Iris pigment epithelial cell (primary cell): ENCODE measurements at places on chromosomes 7 and 10.
A peak's percentile ranks its signal among the peaks of the same experiment; 100 is the strongest.

GRCh38 chr10:110241841-110242240 lies 34.4 kb downstream of the MXI1 start:
- no peak for DNase-seq

- peak; percentile 50 for DNase-seq
Observed at GRCh38 chr7:103573479-103574058, 127.6 kb upstream of the SLC26A5 start.

DNA sequence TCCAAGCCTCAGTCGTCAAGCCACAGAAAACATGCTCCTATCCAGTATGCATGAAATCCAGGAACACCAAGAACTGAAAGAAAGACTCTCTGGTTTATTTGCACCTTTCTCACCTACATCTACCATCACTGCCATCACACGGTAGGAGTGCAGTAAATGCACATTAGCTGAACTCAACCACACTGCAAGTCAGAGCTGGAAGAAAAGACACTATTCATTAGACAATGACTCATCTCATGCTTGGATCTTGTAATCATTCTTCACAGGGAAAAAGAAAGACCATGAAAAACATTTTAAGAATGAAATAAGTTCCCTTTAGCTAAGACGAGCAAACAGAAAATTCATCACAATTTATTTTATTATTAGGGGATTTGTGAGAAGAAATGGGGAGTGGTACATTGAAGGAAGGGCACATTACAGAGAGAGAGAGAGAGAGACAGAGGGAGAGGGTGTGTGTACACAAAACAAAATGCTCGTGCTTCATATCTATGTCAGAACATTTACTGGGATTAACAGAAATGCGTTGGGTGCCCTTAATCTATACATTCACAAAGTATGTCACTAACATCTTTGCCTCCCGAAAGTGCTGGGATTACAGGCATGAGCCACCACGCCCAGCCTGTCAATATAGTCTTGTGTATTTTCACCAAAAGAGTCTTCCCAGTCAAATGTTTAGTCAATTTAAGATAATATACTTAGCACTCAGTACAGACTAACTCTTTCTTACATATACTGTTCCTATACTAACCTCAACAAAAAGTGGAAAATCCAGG lies 324.9 kb downstream of the PARD3 start:
- DNase-seq: peak; percentile 79

GRCh38 chr10:103554488-103555324 lies 61.2 kb downstream of the NEURL1 start:
- DNase-seq: peak; percentile 51

DNA sequence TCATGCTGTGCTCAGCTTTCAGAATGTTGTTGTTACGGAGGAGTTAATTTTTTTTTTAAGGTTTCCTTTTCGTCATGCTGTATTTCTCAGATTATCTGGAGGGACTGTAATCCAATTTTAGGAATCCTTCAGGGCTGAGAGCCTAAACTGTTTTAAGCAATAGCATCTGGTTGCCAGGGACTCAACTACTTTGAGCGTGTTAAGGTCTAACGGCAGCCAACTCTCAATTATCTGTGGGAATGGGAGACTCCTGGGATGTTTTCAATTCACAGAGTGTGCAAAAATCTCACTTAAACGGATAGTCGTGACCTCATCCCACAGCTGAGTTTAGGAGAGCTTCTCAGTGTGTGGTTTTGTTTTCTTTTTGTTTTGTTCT lies 291.7 kb downstream of the AUTS2 start:
- DNase-seq: no peak

DNA sequence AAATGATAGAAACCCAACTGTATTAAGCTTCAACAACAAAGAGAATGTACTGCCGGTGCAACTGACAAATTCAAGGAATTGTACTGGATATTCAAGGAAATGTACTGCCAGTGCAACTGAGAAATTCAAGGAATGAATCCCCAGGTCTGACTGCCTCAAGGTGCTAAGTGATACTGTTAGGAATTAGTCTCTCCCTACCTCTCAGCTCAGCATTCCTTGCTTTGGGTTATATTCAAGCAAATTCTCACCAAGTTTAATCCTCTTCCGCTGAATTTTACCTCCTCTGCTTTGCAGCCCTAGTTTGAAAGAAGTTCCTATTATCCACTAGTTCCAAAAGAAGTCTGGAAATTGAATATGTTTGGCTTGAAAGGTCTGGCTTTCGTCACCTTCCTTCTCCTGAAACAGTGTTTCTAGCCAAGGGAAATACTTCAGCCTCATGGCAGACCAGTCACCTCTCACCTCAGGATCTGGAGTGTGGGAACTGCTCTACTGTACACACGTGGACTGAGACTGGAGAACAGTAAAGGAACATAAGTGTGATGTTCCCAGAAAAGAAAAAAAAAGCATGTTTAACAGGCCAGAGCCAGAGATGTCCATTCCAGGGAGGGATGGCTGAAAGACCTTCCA lies 60.4 kb downstream of the SORCS1 start:
- no peak for DNase-seq

GRCh38 chr7:153858355-153858754 lies 193.8 kb upstream of the DPP6 start:
- no peak for DNase-seq

DNA sequence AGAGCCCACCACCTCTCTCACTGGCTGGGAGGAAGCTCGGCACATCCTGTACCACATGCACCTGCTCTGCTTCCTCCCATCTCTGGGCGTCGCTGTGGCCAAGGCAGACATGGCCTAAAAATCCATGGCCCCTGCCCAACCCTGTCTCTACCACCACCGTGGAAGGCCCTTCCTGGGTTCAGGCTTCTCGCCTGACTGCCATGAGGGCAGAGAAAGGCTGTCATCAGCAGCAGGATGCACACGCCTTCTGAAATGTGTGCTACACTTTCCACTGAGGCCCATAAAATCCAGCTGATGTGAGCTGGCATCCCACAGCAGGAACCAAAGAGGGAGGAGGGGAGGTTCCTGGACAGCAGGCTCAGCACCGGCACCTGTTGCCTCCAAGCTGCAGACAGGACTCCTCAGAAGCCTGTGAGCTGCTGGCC lies 93.4 kb downstream of the PTPRN2 start:
- DNase-seq: no peak

DNA sequence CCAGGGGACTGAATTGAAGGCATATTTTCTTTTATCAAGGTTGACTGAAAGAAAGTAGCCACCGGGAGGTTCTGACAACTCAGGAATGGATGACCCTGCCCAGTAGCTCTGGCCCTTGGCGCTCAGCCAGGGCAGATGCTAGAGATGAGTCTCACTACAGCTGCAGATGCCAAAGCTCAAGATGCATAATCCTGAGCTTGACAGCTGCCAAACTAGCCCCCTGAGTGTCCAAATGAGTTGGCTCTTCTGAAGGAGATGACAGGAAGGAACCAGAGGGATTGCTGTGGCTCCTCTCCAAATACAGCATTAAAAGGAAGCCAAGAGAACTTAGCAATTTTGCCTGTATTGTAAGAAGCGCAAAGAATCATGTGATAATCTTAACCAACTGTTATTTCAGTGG lies 78.4 kb downstream of the NXPH1 start:
- DNase-seq: no peak

- DNase-seq: no peak
Observed at GRCh38 chr7:98826811-98827231, 43.0 kb downstream of the TMEM130 start.

DNA sequence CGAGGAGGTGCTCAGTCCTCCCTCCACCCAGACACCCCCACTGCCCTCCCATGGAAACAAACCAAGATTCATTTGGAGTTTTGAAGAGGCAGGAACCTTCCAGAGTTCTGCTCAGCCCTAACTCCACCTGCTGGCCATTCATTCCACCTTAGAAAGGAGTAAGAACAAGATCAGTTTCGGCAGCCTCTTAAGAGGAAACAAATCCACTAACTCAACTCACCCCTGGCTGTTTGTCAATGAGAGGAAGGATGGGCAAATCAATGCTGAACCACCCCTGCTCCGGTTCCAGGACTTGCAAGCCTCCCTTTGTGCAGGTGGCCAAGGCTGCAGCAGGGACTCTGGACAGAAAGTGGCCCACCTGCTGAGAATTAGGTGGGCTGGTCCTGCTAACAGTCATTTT lies 26.2 kb downstream of the CCDC3 start:
- DNase-seq: no peak

- peak; percentile 17 for DNase-seq
Observed at GRCh38 chr7:23247046-23247602, 549 bp downstream of the GPNMB start.

GRCh38 chr10:132899054-132899750 lies 43.2 kb downstream of the CFAP46 start:
- no peak for DNase-seq

- no peak for DNase-seq
Observed at GRCh38 chr10:130804281-130804680, 507.2 kb downstream of the TCERG1L start.

DNA sequence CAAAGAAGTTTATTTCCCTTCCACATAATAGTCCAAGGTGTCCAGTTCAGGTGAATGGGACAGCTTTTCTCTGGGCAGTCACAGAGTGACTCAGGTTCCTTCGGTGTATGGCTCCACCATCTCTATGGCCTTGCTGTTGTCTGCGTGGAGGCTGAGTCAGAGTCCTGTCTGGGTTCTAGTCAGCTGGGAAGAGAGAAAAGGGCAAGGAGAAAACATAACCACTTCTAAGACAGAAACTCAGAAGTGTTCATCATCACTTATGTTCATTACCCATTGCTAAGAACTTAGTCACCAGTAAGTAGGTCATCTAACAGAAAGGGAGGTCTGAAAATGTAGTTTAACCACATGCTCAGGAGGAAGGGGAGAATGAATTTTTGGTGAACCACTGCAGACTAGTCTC lies 32.4 kb upstream of the CCDC7 start:
- peak; percentile 97 for DNase-seq

DNA sequence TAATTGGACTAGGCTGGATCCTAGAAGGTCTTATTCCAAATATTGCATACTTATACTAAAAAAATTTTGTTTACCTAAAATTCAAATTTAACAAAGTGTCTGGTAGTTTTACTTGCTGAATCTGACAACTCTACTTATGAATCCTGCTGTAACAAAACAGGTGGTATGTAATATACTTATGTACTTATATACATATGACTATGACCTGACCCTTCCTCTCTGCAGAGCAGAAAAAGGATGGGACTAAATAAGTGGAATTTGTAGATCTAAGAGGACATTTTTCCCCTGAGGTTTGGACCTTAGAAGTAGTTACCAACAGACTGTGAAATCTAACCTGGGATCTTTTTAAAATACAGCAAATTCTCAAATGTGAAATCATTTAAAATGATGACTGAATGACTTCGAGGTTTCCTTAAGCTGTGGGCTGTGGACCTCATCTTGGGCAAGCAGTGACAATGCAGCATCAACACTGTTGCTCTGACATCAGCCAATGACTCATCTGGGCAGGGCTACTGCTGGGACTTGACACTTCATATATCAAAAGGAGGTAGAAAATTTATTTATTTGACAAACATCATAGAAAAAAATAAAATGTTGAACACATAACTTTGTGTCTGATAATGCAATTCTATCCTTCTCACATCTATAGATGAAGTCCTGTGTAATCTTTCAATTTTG lies 73.6 kb downstream of the RELN start:
- peak; percentile 40 for DNase-seq

GRCh38 chr7:463817-464453 lies 55.7 kb downstream of the PDGFA start:
- no peak for DNase-seq

DNA sequence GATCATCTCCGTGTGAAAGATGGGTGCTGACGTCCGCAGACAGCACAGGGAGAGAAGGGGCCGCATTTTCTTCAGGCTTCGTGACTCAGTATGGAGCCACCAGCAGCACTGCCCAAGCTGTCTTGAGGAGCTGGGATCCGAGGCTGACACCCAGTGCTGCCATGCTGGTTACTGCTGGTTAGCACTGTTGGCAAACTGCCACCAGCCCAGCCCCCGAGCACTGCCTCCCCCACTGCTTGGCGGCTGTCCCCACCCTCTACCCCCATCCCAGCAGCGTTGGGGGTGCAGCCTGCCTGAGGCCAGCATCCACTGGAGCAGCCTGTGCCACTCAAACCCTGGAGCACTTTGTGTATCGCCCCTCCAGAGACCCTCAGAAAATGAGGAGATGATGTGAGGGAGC lies 35.8 kb upstream of the EN2 start:
- DNase-seq: no peak

DNA sequence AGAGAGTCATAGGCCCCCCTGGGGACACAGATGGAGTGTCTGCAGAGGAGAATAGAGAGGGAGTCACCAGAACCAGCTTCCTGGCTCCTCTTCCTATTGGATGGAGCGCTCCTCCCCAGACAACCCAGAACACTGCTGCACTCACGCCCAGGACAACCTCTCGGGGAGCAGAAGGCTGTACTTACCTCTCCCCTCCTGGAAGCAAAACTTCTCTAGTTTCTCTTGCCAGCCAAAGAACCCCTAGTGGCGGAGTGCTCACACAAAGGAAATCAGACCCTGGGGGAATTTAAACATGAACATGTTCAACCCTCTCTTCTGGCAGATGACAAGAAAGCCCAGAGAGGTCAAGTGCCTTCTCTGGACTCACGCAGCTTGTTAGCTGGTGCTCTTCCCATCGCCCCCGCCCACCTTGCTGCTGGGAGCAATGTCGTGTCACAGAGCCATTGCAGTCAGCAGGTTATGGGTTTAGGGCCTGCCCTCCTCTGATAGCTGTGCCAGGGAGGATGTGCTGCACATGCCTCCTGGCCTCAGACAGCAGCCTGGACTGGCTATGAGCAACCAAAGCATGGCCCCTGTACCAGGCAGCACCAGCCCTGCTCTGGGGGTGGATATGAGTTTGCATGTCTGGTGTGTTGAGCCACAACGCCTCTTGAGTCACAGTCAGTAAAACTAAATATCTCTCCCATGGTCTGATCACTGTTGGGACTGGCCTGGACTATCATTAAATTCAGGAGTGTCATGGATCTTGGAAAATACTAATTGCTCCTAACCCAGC lies 84.4 kb downstream of the SLIT1 start:
- peak; percentile 15 for DNase-seq

GRCh38 chr10:32348297-32349198 lies 1.6 kb upstream of the EPC1 start:
- DNase-seq: no peak

- DNase-seq: peak; percentile 91
Observed at GRCh38 chr7:39650676-39651075, 27.3 kb downstream of the RALA start.

DNA sequence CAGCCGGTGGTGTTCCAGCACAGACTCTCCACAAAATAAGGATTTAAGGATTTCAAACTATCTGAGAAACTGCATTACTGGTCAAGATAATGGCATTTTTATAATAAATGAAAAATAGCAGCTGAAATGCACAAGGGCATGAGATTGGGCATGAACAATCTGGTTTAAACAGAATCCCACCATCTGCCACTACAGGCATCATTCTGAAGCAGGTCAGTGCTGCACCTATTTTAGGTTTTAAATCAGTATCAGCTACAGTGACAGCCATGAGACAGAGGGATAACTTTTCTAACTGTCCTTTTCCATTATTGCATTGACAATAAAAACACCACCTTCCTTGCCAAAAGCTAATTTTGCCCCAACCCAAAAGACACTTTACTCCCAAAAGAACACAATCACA lies 186.8 kb downstream of the ETV1 start:
- no peak for DNase-seq

GRCh38 chr10:126036515-126036914 lies 140.2 kb downstream of the FANK1 start:
- DNase-seq: no peak

- no peak for DNase-seq
Observed at GRCh38 chr7:100667331-100668068, 6.0 kb upstream of the GNB2 start.

GRCh38 chr10:110207011-110207804 lies at the start of gene MXI1:
TSS of gene MXI1 (plus strand) at chr10:110207605. CDS start at chr10:110207809, 204 bp downstream.
- DNase-seq: peak; percentile 88
